ENCODE measurements at places on chromosomes 5 and 9. TPM values are rescaled to one million over a fixed set of nuclear protein-coding genes. Genes with fewer than 3 reads are reported as not detected.

DNA sequence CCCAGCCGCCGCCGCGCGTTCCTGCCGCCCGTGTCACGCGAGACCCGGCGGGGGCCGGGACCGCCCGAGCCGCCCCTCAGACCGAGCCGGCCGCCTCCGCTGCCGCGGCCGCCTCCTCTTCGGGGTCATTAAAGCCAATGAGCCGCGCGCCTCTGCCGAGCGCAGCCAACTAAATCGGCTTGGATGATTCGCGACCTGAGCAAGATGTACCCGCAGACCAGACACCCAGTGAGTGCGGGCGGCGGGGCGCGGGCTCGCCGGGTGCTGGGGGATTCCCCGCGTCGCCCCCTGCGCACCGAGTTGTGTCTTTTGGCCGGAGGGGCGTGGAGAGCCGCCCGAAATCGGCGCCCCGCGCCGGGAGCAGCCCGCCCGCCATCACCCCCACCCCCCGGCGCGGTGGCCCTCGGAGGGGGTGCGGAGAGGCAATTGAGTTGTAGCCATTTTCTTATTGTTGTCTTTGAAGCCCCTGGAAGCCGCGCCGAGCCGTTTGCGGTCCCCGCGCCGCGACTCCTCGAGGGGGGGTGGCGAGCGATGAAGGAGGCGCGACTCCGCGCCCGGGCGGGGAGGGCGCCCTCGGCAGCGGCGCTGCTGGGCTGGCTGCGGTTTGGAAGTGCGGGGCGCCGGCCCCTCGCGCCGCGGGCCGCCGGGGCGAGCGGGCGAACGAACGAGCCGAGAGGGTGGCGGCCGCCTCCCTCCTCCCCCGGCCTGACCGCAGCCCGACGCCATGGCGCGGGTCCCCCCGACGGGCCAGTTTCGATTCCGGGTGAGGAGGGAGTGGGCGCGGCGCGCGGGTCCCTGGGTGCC lies 1.0 kb downstream of the TLE4 start:
- DNase-seq = peak; percentile 79

DNA sequence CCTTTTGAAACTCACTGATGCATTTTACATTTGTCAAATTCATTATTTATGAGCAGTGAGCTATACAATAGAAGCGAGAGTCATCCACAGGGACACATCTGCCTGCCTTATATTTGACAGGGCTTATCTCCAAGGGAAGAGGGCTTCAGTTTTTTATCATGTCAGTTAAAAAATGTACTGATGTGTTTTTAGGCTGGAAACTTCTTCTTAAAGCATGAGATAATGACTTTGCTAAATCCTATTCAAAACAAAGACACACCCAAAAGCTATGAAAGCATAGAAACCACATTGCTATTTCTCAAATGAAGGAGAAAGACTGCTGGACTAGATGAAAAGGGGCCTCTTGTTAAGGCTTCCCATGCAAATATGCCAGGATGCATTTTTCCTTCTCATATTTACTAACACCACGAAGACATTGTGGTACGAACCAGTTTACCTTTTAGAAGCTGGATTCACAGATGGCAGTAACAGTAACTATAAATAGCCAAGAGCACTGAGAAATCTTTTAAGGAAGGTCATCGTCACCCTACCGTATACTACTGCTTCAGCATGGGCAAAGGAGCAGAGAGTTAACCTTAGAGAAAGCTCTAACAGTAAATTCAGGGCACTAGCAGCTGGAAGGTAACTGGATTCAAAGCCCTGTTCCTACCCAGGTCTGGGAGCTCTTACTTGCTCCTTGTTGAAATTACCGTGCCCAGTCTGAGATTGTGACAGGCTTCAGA lies 86.3 kb upstream of the IFNK start:
- no peak for DNase-seq

DNA sequence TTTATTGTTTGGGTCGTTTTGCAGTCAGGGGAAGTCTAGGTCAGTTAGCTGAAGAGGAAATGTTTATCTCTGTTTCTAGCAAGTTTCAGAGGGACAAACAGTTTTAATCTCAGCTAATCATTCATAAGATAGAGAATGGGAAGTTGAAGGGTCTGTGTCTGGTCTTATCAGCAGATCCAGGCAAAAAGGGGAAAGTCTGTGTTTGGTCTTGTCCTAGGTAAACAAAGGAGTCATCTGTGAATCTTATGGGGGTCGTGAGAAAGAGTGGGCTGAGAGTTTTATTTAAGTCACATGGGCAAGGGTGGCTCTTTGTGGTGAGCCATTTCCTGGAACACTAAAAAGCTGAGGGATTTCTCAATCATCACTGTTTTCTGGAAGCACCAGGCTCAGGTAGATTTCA lies 5.6 kb upstream of the SNCAIP start:
- no peak for DNase-seq

DNA sequence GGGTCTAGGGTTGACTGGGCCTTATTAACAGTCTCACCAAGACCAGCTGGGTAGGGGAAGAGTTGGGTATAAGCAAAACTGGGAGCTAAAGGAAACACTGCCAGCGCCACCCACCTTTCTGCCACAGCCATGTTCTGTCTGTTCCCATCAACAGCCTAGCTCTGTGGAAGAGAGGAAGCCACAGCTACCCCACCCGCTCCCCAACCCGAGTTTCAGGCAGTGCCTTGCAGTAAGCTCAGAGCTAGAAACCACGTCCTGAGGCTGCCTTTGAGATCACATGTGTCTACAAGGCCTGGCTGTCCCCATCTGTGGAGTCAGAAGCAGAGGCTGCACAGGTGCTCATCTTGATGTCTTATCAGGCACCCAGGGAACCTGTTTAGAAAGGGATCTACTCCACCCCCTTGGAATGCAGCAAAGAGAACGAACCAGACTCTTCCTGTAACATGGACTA lies 15.3 kb downstream of the HNRNPH1 start:
- DNase-seq = peak; percentile 62

SPATA31A3 gene
- not detected for total RNA-seq

ADAMTS12 gene
- not detected for total RNA-seq

- DNase-seq = no peak
Observed at GRCh38 chr5:142156839-142157463, 48.4 kb downstream of the NDFIP1 start.

MEGF10 gene
- not detected for total RNA-seq

- no peak for DNase-seq
Observed at GRCh38 chr5:96209829-96210228, 223.2 kb downstream of the PCSK1 start.

DNA sequence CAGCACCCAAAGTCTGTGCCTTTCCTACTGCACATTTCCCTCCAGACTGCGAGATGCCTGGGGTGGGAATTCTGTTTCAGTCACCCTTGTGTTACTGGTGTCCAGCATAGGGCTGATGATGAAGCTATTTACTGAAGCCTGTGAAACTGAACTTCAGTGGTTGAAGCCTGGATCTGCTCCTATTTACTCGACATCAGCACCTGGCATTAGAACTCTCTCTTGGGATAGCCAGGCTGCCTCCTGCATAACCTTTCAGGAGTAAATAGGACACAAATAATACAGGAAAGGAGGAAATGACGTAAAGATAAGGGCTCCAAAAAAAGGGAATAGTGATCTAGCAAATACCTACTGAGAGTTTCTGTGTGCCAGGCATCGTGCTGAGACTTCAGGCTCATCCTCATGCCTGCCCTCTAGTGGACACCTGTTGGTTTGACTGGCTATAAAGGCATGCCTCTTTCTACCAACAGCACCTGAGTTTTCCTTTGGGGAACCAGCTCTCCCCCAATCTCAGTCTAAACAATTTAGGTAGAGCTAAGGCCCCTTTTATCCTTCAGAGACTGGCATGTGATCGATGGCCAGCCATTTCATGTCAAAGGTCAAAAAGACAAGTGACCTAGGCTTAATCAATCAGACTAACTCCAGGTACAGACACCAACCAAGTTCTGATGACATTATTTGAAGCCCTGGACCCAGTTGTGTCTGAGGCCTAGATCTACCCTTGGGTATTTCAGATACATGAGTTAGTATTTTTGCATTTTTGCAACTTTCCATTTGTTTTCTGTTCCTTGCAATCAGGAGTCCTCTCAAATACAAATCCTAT lies 192.1 kb upstream of the TRIM32 start:
- no peak for DNase-seq

KIF20A gene
- total RNA-seq = 52.4 TPM

GRCh38 chr5:126471247-126471646 lies 48.0 kb downstream of the GRAMD2B start:
- no peak for DNase-seq

GRCh38 chr5:141431286-141431685 lies 979 bp downstream of the PCDHGA12 start:
- no peak for DNase-seq

- DNase-seq = no peak
Observed at GRCh38 chr5:57174128-57174889, 450 bp downstream of the GPBP1 start.

GRCh38 chr9:1701113-1701512 lies 314.0 kb upstream of the SMARCA2 start:
- no peak for DNase-seq

DNA sequence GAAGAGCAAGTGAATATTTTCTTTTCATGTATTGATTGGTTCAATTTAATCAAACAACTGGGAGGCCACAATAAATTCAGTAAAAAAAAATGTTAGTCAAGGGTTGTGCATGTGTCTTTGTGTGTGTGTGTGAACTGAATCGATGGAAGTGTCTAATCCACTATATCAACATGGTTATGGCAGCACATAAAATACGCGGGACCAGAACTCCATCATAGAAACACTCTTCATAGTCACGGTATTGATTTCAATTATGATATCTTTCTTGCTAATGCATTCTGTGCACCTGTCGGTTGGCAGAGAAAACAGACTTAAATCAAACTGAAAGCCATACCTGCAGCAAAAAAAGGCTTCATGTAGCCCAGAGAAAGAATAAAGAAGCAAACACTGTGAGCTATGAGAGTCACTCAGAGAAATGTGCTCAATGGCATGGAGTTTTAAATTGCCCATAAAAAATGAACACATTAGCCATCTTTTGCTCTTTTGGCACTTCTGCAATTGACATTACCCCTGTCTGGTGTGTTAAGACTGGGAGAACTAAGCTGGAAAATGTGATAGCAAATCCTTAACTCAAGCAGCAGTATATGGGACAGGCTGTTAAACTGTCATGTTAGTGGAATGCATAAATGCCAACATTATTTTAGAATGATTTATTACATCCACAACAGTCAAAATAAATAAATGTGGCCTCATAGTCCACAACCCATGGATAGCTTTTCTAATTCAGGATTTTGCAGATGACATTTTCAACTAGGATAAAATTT lies 642.4 kb upstream of the C9orf72 start:
- no peak for DNase-seq

DNA sequence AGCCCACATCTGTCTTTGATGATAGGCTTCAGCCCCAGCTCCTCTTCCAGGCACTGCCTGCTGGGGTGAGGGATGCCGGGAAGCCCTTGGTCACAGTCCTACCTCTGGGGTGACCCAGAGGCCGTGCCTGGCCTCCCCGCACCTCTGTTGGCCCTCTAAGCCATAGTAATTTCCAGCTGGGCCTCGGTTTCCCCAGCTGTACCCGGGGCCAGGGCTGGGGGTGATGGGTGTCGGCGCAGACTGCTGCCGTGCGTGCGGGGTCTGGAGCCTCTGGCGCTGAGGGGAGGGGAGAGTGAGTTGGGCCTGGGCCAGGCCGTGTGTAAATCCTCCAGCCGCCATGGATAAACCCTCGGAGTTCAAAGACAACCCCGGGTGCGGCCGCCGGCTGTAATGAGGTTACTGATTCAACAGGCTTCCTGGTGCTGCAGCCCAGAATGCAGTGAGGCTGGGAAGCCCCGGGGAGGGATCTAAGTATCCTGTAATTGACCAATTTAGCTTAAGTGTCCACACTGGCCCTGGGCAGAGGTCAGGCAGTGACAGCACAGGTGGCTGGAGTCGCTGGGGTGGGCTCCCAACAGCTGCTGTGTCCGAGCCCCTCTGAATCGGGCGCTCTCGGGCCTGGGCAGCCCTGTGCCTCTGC lies 7.1 kb downstream of the RXRA start:
- no peak for DNase-seq

PCDHB11 gene
- total RNA-seq = not detected

FCN2 gene
- total RNA-seq = not detected

DNA sequence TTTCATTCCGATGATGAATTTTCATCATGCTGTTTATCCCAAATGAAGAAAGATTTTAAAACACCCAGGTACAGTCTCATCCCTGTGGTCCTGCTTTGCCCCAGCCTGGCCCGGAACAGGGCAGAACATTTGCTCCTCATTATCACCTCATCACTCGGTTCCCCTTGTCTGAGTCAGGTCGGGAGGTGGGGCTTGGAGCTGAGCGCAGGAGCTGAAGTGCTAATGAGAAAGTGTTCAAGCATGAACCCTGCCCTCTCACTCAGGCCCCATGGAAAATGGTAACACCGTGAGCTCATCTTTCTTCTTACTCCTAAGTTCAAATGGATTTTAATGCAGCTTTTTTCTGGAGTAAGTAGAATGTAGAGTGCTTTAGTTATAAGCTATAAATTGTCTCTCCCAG lies 466.2 kb downstream of the KDM4C start:
- no peak for DNase-seq

DNA sequence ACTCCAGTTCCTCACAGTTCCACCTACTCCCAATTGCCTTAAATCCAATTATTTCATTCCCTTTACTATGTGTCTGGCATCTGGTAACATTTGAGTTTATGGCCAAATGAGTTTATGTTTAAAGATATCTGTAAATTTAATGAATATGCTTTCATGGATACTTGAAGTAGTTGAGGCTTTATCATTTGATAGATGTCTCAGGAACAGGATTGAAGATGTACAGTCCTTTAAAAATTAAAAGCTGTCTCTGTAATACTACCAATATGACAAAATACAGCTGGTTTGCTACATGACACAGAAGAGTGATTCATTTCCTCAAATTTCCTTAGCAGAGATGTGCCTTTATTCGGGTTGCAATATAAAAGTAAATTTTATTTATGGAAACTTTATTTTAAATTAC lies 2326.0 kb upstream of the ACO1 start:
- DNase-seq = no peak

DNA sequence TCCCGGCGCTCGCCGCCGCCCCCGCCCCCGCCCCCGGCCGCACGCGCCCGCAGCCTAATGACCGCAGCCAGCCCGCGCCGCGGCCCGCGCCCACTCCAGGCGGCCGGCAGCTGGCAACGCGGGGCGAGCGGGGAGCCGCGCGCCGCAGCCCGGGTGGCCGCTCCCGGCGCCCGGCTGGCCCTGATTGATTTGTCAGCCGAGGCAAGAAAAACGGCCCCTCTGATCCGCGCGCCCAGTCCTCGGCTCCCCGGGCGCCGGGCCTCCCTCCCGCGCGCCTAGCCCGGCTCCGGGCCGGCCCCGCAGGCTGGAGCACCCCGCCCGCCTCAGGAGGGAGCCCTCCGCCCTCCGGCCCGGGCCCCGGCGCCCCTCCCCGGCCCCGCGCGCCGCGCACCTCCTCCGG lies 11.9 kb upstream of the LHX2 start:
- no peak for DNase-seq

DNA sequence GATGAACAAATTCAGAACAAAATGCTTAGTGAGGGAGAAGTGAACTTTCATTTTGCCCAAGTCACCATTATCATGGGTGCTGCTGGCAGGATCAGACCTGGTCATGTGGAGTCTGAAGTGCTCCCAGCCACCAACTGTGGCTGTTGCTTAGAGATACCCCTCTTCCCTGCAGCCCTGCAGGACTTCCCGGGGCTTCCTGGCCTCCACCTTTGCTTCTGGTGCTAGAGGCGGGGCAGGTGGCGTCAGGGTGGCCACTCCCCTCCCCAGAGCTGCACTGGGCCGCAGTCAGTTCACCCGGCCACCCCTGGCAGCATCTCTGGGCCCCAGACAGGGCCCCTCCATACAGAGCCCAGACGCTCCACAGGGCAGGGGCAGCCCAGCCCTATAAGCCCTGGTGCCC lies 30.0 kb upstream of the SLC12A7 start:
- no peak for DNase-seq
